ENCODE measurements at places on chromosomes 16 and 17.

GRCh38 chr17:83051396-83052240 is 27.8 kb upstream of the METRNL start:
- DNase-seq, result peak; percentile 82

GRCh38 chr17:43822570-43823190 is 10.3 kb downstream of the MPP3 start:
- DNase-seq, result no peak

GRCh38 chr16:78939597-78939996 is 660.9 kb downstream of the MAF start:
- no peak for DNase-seq

- DNase-seq, result no peak
Observed at GRCh38 chr16:87317750-87318644, 805 bp upstream of the C16orf95 start.

DNA sequence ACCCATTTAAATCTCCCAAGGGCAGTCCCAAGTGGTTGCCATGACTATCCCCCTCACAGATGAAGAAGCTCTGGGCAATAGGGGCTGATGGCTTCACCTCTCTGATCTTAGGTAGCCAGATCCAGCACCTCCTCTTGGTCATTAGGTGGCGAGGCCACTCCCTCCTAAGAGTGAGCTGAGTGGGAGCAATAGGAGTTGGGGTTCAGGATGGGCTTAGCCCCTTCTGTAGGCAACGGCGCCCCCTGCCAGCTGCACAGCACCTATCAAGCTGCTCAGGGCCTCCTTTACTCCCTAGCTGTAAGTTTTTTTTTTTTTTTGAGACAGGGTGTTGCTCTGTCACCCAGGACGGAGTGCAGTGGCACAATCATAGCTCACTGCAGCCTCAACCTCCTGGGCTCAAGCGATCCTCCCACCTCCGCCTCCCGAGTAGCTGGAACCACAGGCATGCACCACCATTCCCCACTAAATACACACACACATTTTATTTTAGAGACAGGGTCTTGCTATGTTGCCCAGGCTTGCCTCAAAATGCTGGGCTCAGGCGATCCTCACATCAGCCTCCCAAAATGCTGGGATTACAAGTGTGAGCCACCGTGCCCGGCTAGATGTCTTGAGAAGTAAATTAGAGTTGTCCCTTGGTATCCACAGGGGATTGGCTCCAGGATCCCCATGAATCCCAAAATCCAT is 3.5 kb upstream of the RRAD start:
- no peak for DNase-seq

GRCh38 chr17:73231395-73231794 is 30.3 kb downstream of the CPSF4L start:
- peak; percentile 7 for DNase-seq
